NCI-H2107 (cell line): ENCODE measurements at places on chromosomes 5 and 9.

GRCh38 chr5:134263801-134264200 lies 37.9 kb upstream of the PPP2CA start:
- no peak for DNase-seq

GRCh38 chr9:2024888-2025782 lies 10.0 kb downstream of the SMARCA2 start:
- DNase-seq: no peak

DNA sequence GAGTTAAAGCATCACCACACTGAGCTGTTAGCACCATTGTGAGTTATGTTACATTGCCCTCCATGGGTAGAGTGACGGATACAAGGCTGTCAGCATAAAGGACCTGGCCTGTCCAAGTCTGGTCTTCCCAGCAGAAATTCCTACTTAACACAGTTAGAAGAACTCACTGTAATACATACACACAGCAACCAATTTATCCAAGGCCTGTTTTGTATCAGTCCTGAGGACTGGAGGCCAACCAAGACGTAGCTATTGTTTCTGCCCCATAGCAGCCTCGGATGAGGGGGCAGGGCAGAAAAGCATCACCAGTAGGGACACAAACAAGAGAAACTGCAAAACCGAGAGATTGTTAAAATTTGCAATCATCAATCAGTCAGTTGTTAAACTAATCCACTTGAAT lies 66.0 kb upstream of the CKMT2 start:
- DNase-seq: no peak

DNA sequence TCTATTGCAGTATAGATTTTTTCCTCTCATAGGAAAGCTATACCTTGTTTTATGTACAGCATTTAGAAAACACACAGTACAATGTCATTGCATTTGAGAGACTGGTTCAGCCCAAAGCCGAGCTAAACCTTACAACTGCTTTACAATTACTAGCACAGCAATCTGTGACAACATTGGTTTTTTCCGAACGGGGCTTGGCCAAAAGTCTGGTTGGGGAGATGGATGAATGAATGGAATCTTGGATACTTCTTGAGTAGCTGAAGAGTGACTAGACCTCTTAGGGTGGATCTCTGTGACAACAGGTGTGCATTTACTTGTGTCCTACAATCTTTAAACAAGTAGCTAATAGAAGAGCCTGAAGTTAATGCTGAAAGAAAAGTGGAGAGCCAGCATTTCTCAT lies 1.2 kb downstream of the SGCD start:
- no peak for DNase-seq

- DNase-seq: no peak
Measured at GRCh38 chr5:14184082-14184481, 40.9 kb downstream of the TRIO start.

DNA sequence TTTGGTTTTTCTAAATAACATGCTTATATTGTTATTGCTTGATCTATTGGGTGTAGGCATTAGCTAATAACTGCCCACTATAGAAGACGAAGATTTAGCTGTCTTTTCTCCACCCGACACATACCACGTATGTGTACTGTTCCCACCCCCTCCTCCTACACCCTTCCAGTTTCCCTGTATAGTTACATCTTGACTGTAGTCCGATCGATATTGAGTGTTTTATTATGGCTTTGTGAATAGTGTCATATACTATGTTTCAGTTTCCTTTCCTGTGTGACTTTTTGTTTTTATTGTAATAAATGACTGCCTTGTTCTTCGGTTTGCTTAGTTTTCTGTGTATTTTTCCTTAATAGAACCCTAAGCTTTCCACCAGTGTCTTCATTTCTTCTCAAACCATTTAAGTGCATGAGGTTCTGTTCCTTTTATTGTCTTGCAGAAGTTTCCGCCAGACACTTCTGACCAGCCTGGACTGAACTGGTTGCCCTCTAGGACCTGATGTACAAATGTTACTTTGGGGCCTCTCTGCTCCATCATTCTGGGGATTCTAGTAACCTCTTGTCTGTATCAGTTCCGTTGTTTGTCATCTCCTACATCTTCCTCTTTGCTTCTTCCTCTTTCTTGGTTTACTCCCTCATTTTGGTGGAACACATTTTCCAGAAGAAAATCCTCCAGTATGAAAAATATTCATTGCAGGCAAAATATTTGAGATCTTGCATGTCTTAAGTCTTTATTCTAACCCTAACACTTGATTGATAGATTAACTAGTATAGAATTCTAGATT lies 61.8 kb downstream of the PRKACG start:
- no peak for DNase-seq

DNA sequence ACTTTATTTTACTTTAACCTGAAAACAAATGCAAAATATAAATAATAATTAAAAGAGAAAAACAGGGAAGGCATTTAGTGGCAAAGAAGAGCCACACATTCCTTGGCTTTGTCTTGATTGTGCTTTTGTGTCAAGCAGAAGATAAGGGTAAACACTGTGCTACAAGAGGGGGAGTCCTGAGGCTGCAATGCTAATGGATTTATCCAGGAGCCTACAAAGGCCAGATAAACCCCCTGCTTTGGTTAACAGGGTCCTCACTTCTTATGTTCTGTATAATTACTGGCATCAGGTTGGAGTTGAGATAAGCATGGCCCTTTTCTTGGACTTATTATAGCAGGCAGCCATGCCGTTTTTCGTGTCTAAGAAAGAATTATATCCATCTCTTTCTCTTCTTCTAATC lies 302.8 kb downstream of the EFNA5 start:
- no peak for DNase-seq

- DNase-seq: no peak
Measured at GRCh38 chr9:16461137-16461840, 409.2 kb downstream of the BNC2 start.

- DNase-seq: no peak
Measured at GRCh38 chr5:52469420-52469819, 318.3 kb upstream of the ITGA1 start.
